ENCODE measurements at places on chromosomes 5 and 9. TPM values are rescaled to one million over a fixed set of nuclear protein-coding genes. Genes with fewer than 3 reads are reported as not detected.

PCYOX1L gene
- 16.6 TPM for total RNA-seq

PDZD2 gene
- total RNA-seq: 10.3 TPM

NEUROG1 gene
- not detected for total RNA-seq

TSSK1B gene
- 0.20 TPM for total RNA-seq

IL5 gene
- total RNA-seq: not detected

GDA gene
- not detected for total RNA-seq

GKAP1 gene
- 1.2 TPM for total RNA-seq

PCDHA8 gene
- total RNA-seq: 1.0 TPM

ADAM19 gene
- total RNA-seq: 316 TPM

SLC2A8 gene
- 16.5 TPM for total RNA-seq

ESM1 gene
- total RNA-seq: 0.54 TPM

RXRA gene
- 33.4 TPM for total RNA-seq

CTXN3 gene
- total RNA-seq: not detected

MARCOL gene
- not detected for total RNA-seq
